ENCODE measurements at places on chromosomes 5 and 9. TPM values are rescaled to one million over a fixed set of nuclear protein-coding genes. Genes with fewer than 3 reads are reported as not detected.

DNA sequence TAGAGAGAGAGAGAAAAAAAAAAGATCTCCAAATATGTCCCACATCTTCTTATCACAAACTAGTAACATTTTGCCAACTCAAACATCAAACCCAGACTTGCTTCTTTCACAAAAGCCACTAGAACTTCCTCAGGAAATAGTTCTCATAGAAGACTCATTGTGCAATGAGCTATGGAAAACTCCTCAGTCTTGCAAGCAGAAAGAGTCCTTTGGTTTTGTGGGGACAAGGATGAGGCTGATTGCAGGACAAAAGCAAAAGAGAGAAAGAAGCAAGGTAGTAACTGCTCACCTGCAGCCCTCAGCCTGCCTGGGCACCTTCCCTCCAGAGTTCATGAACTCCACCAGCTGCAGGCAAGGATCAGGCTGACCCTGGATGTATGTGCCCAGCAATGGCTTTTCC lies 399.0 kb downstream of the IRX1 start:
- no peaks in the 10 kb centered on the region for H3K27me3 ChIP-seq
- H3K27ac ChIP-seq, result no peak overlapping the region
- H3K4me3 ChIP-seq, result no peak overlapping the region
- no peaks in the 10 kb centered on the region for H3K36me3 ChIP-seq
- H3K4me1 ChIP-seq, result no peaks in the 10 kb centered on the region

DNA sequence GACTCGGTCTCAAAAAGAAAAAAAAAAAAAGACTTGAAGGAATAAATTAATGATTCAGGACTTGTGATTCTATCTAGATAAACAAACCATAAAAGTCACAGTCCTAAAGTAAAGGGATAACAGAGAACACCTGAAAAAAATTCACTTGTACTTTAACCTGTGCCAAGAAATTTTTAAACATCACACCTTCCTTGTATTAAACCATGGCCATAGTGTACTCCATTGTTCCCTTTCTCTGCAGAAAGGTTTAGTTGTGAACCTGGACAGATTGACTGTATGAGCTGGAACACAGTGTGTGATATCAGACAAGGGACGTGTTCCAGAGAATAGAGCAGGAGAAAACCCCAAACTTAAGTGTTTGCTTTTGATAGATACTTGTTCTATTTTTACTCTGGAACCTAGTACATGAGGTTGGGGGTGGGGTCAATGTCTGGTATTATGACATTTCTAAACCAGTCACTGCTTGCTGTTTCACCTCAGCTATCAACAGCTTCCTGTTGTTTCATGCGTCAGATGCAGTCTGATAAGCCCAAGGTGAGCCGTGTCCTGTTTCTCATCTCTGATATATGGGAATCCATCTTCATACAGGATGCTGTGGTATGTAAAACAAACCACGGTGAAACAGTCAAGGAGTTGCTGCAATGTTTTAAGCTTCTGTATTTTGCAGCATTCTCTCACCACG lies 62.5 kb upstream of the ITGA1 start:
- no peaks in the 10 kb centered on the region for H3K27me3 ChIP-seq
- no peak overlapping the region for H3K4me3 ChIP-seq
- DNase-seq, result no peak

- H3K4me3 ChIP-seq, result no peak overlapping the region
- H3K36me3 ChIP-seq, result peaks cover 48% of the 10 kb centered on the region
- H3K4me1 ChIP-seq, result no peaks in the 10 kb centered on the region
- peak overlapping the region; percentile 75 for H3K27ac ChIP-seq
- DNase-seq, result peak; percentile 62
Observed at GRCh38 chr5:14341571-14342230, 198.6 kb downstream of the TRIO start.

Gene GPR150
- 0.13 TPM for total RNA-seq

Gene ADAMTS12
- 140 TPM for total RNA-seq

GRCh38 chr5:124538191-124538590 lies 208.2 kb downstream of the ZNF608 start:
- H3K4me3 ChIP-seq, result no peak overlapping the region
- H3K27ac ChIP-seq, result no peak overlapping the region
- DNase-seq, result no peak
- H3K4me1 ChIP-seq, result no peaks in the 10 kb centered on the region
- H3K27me3 ChIP-seq, result no peaks in the 10 kb centered on the region

DNA sequence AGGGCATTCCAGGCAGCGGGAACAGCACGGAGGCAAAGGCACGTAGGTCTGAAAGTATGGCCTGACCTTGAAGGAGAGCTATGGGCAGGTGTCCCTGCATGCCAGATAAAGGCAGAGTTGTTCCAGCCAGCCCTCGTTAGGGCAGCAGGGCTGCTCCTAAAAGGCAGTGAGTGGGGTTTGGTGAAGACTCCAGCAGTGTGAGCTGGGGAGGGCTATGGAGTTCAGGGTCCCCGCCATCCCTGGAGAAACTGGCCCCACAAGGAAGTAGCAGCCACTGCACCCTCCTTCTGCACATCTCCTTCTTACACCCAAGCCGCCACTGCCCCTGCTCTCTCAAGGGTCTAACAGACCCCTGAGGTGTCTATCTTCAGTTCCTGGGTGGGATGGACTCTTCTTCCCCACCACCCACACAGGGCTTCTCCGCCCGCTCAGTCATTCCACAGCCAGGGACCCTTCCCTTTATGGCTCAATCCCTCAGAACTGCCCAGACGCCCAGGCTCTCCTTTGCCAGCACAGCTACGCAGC lies 1.4 kb downstream of the AKNA start:
- peaks cover 29% of the 10 kb centered on the region for H3K27me3 ChIP-seq
- H3K4me1 ChIP-seq, result peaks cover 14% of the 10 kb centered on the region
- H3K4me3 ChIP-seq, result no peak overlapping the region
- no peaks in the 10 kb centered on the region for H3K36me3 ChIP-seq
- H3K27ac ChIP-seq, result no peak overlapping the region

Gene OCLN
- total RNA-seq, result 134 TPM

DNA sequence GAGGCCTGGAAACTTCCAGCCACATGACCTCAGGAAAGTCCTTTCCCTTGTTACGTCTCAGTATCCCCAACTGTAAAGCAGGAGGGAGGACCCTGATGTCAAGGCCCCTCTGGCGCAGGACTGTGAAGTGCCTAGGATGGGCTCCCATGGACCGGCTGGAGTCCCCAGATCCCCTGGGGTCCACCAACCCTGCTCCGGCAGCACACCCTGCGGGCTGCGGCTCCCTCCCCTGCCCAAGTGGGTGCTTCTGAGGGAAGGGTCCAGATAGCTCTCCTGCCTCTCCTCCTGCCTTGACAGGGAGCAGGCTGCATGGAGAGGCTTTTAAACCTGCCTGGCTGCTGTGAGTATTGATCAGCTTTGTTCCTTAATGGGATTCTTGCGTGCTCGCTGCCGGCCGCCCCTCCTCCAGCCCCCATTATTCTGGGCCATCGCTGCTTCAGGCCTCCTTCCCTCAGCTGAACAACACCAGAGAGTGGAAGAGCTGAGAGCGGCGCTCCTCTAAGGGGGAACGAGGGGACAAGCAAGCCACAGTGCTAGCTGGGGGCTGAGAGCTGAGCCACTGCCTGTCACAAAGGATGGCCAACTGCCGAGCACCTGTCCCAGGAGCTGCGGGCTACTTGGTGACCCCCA lies 25.6 kb upstream of the NTNG2 start:
- H3K4me3 ChIP-seq, result no peak overlapping the region
- H3K27me3 ChIP-seq, result no peaks in the 10 kb centered on the region
- peaks cover 6% of the 10 kb centered on the region for H3K4me1 ChIP-seq
- H3K27ac ChIP-seq, result no peak overlapping the region

DNA sequence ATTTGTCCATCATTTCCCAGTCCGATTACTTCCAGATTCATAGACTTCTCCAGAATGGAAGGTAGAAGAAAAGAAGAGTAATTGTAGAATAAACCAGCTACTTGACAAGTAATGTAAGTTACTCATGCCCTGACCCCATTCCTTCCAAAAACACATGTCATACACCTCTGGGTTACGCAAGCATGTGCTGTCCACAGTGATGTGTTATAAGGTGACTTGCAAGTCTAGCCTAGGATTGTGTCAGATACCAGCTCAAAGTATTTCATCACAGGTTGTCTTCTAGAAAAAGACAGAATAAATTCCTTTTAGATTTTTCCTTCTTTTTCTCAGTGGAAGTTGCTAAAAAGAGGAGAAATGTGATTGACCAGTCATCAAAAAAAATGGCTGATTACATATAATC lies 8.0 kb upstream of the TLR4 start:
- H3K4me1 ChIP-seq, result no peaks in the 10 kb centered on the region
- no peak overlapping the region for H3K4me3 ChIP-seq
- no peaks in the 10 kb centered on the region for H3K36me3 ChIP-seq

- H3K27ac ChIP-seq, result no peak overlapping the region
- peaks cover 2% of the 10 kb centered on the region for H3K4me1 ChIP-seq
- H3K36me3 ChIP-seq, result peaks cover 19% of the 10 kb centered on the region
- peak overlapping the region; percentile 97 for H3K4me3 ChIP-seq
- H3K27me3 ChIP-seq, result no peaks in the 10 kb centered on the region
Observed at GRCh38 chr9:86354818-86355309, 654 bp upstream of the TUT7 start.

DNA sequence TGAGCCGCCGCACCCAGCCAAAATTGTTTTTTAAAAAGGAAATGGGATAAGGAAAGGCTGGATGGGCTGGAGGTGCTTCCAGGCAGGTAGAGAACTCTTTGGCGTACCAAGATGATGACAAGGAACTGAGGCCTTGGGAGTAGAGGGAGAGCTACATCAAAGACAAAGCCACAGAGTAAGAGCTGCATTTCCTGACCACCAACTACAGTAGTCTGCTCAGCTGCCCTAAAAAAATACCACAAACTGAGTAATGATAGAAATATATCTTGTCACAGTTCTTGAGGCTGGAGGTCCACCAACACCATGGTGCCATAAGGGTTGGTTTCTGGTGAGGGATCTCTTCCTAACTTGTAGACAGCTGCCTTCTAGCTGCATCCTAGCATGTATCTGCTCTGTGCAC lies 8.2 kb downstream of the OR1K1 start:
- H3K36me3 ChIP-seq, result no peaks in the 10 kb centered on the region
- H3K4me1 ChIP-seq, result no peaks in the 10 kb centered on the region
- no peak overlapping the region for H3K27ac ChIP-seq

GRCh38 chr5:149210225-149210624 lies 61.4 kb upstream of the AFAP1L1 start:
- H3K27ac ChIP-seq, result no peak overlapping the region
- peaks cover 4% of the 10 kb centered on the region for H3K4me1 ChIP-seq
- no peak overlapping the region for H3K4me3 ChIP-seq

DNA sequence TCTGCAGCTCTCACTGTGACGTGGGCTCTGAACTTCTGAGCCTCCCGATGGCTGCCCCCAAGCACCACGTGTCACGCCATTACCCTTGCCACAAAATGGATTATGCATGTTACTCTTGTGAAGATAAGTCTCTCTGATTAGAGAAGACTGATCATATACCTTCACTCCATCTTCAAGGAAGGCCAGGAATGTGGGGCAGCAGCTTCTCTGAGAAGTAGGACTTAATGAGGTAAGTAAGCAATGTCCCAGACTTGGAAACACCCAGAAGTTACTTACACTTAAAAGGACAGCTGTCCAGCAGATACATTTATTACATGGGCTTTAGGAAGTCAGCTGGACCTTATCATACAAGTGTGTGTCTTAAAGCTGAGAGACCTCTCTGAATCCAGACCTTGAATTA lies 155.0 kb downstream of the FGF1 start:
- no peaks in the 10 kb centered on the region for H3K27me3 ChIP-seq
- H3K27ac ChIP-seq, result no peak overlapping the region
- H3K4me3 ChIP-seq, result no peak overlapping the region
- no peaks in the 10 kb centered on the region for H3K36me3 ChIP-seq

- H3K36me3 ChIP-seq, result peaks cover 2% of the 10 kb centered on the region
- no peak overlapping the region for H3K27ac ChIP-seq
- no peak overlapping the region for H3K4me3 ChIP-seq
- no peaks in the 10 kb centered on the region for H3K27me3 ChIP-seq
- peaks cover 16% of the 10 kb centered on the region for H3K4me1 ChIP-seq
Observed at GRCh38 chr5:95808013-95808685, 14.4 kb downstream of the GLRX start.

- no peak for DNase-seq
- no peak overlapping the region for H3K4me3 ChIP-seq
- H3K36me3 ChIP-seq, result peaks cover 7% of the 10 kb centered on the region
- no peaks in the 10 kb centered on the region for H3K4me1 ChIP-seq
- H3K27ac ChIP-seq, result no peak overlapping the region
- H3K27me3 ChIP-seq, result no peaks in the 10 kb centered on the region
Observed at GRCh38 chr9:97557606-97558095, 56.2 kb downstream of the TMOD1 start.

DNA sequence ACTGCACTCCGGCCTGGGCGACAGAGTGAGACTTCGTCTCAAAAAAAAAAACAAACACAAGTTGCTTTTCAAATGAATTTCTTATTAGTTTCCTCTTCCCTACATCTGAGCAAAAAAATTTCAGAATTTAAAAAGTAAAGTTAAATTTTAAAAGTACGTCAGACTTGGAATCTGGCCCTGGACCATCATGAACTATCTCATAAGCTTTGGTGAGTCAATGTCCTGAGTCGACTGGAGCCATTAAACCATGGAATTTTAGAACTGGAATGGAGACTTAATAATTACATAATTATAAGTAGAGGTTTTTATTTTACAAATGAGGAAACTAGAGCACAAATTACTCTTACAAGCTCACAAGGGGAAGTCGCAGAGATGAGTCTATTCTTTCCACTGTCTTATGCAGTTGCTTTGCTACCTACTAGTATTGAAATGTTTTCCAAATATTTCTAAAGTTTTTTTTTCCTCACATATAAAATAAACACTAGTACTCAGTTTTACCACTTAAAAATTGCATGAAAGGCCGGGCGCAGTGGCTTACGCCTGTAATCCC lies 98.0 kb upstream of the ZNF608 start:
- H3K36me3 ChIP-seq, result no peaks in the 10 kb centered on the region
- no peaks in the 10 kb centered on the region for H3K27me3 ChIP-seq
- no peak overlapping the region for H3K27ac ChIP-seq

Gene BHMT
- 0.81 TPM for total RNA-seq

GRCh38 chr9:136771907-136772415 lies 7.6 kb upstream of the LCN15 start:
- no peaks in the 10 kb centered on the region for H3K36me3 ChIP-seq
- DNase-seq, result no peak
- no peaks in the 10 kb centered on the region for H3K4me1 ChIP-seq
- no peak overlapping the region for H3K27ac ChIP-seq
- no peaks in the 10 kb centered on the region for H3K27me3 ChIP-seq

All from endodermal cell (in vitro differentiated cells).